ENCODE measurements at places on chromosomes 6 and 20. TPM values are rescaled to one million over a fixed set of nuclear protein-coding genes. Genes with fewer than 3 reads are reported as not detected.

- DNase-seq = no peak
These were observed 10.9 kb upstream of the SGK1 start for GRCh38 chr6:134328792-134329191.

The PLG gene
- not detected for total RNA-seq

DNA sequence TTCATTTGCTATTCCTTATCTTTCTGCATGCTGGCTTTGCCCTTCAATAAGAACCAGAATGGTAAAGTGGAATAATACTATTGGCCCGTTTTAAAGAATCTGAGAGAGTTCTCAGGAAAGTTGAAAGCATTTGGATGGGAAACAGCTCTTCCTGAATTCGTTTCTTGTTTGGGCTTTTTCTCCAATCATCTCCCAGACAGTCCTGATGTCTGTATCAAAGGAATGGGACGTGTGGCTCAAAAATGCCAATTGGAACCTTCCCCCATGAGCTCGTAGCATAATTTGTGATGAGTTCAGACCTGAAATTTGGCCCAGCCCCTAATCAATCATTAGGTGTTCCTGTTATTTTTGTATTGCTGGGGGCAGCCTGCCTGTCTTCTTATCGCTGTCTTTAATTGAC lies 75.8 kb upstream of the BACH2 start:
- DNase-seq = no peak

DNA sequence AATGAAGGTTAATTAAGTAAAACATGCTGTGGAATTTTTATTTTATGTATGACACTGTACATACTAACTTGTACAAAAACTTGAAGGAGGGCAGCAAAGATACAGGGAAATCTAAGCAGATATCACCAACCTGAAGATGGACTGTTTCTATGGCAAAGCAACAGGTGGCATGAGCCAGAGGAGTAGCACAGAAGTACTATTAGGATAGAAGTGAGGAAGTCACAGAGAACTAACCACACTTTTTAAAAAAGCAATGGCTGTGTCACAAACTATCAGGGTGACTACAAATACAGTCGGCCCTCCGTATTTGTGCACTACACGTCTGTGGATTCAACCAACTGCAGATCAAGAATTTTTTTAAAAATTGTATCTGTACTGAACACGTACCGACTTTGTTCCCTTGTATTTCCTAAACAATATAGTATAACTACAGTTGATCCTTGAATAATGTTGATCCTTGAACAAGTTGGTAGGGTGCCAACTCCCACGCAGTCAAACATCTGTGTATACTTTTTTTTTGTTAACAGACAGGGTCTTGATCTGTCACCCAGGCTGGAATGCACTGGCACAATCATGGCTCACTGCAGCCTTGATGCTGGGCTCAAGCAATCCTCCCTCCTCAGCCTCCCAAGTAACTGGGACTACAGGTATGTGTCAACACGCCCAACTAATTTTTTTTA lies 61.0 kb downstream of the NUDT3 start:
- no peak for DNase-seq

The SIM1 gene
- total RNA-seq = not detected

DNA sequence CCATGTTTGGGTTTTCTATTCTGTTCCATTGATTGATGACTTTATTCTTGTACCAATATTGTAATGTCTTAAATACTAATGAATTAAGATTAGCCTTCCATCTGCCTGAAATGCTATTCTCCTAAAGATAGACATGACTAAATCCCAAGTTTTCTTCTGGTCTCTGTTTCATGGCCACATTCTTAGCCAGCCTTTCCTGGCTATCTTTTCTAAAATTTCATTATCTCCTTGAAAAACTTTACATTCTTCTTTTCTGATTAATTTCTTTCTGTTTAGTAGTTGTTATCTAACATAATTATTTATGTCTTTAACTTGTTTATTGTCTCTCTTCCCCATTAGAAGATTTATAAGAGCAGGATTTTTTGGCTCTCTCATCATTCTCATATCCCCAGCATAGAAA lies 4.4 kb upstream of the PRIM2 start:
- DNase-seq = no peak

The DSN1 gene
- 7.8 TPM for total RNA-seq

- DNase-seq = no peak
These were observed 267.9 kb downstream of the DLL1 start for GRCh38 chr6:170022827-170023619.

GRCh38 chr6:56292505-56293181 lies 45.3 kb upstream of the COL21A1 start:
- peak; percentile 71 for DNase-seq

DNA sequence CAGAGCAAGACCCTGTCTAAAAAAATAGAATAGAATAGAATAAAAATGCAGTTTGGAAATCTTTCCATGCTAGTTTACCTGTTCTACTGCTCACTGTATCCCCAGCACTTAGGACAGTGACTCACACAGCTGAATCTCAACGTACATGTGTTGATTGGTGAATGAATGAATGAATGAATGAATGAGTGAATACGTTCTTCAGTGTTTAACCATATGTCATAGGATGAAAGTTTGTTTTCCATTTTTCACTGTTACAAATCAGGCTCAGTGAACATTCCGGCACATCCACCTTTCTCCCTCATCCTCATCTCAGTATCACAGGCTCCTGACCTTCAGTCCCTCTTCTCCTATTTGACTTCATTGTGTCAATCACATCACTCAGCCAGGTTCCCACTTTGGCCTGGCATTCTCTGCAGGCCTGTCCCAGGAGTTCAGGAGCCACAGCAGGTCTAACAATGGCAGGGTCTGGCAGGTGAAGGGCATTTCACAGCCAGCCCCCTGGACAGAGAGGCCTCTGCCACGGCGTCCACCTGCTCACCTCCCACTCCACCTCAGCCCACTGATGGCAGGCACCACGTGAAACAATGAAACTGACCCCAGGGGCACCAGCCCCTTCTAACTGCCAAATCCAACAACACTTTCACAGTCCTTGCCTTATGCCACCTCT lies 7.9 kb downstream of the ZC3H12D start:
- DNase-seq = no peak

GRCh38 chr6:154370545-154370944 lies 13.9 kb upstream of the IPCEF1 start:
- DNase-seq = peak; percentile 38

- no peak for DNase-seq
These were observed 6.0 kb downstream of the CST7 start for GRCh38 chr20:24955045-24955444.

GRCh38 chr20:25257756-25258475 lies 10.0 kb downstream of the PYGB start:
- DNase-seq = no peak

DNA sequence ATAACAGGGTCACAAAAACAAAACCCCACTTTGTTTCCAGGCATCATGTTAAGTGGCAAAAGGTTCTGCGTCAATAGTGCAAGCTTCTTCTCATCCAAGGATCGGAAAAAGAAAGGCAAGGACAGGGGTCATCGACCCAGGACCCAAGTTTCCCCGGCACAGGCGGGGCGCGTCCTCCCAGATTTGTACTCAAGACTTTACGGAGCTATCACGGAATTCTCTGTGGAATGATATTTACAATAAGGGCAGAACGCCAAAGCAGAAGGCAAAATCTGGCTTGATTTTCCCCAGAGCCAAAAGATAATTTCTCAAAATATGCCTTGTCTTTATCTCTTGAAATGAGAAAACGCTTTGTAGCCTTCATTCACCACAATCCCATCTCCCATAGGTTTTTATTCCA lies 25.5 kb downstream of the PDE10A start:
- DNase-seq = no peak

- DNase-seq = peak; percentile 31
These were observed 194.9 kb downstream of the PHACTR1 start for GRCh38 chr6:12911427-12911826.

The LIN28B gene
- not detected for total RNA-seq

GRCh38 chr6:68654134-68654533 lies 19.1 kb downstream of the ADGRB3 start:
- no peak for DNase-seq

DNA sequence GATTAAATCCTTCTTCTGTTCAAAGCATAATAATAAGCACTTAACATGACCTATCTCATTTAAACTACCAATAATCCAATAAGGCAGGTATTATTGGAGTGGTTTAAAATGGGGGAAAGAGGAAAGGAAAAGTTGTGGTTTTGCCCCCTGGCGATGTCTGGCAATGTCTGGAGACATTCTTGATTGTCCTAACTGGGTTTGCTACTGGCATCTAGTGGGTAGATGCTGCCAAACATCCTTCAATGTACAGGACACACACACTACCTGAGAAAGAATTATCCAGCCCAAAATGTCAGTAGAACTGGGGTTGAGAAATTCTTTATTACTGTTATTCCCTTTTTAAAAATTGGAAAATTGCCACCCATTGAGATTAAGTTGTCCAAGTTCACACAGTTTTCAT lies 25.2 kb upstream of the SRSF6 start:
- DNase-seq = no peak

DNA sequence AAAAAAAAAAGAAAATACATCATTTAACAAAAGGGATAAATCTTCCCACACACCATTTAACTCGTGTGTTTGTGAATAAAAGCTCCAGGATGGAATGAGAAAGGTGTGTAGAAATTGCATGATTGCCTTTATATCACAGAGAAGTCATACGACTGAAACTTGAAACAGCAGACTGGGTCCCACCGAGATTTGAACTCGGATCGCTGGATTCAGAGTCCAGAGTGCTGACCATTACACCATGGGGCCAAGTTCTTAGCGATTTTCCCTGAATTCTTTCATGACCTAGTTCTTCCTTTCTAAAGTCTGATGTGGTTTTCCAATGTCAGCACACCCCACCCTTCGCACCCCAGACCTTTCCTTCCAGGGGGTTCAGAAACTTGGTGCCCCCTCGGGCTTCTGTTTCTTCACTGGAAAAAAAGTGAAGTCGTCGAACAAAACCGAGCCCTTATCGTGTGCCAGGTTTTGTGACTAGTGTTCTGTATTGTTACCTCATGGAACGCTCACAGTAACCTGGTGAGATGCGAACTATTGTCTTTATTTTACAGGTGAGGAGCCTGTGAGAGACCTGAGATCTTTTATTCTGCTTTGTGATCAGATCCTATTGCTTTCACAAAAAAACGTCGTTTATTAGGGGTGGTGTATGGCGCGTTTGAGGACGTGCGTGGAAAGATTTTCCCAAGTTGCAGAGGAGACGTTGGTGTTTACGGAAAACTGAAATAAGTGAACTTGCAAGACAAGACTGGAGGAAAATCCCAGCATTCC lies 120.8 kb downstream of the OR2B2 start:
- DNase-seq = peak; percentile 85

The OR2B6 gene
- not detected for total RNA-seq

The NINL gene
- 1.3 TPM for total RNA-seq

DNA sequence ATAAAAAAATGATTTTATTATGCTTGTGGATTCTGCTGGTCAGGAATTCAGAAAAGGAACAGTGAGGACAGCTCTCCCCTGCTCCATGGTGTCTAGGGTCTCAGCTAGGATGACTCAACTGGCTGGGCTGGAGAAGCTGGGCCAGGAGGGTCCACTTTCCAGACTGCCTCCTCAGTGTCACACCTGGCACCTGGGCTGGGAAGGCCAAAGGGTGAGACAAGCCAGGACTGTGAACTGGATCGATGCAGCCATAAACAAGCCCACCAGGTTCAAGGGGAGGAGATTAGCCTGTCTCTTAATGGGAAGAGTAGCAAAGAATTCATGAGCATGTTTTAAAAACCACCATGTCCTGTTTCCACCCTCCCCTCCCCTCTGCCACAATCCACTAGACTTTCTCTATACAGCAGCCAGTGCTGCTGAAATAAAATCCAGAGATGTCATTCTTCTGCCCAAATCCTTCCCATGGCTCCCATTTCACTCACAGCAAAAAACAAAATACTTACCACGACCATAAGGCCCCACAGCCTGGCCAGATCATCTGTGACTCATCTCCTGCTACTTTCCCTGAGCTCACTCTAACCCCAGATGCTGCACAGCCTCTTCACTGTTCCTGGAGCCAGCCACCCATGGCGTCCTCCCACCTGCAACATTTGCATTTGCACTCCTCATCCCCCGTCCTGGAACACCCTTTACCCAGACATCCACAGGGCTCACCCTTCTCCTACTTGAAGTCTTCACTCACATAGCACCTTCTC lies 13.8 kb downstream of the SPTLC3 start:
- DNase-seq = peak; percentile 44

GRCh38 chr20:38199501-38200390 lies 34.7 kb upstream of the TGM2 start:
- DNase-seq = no peak

The COL9A1 gene
- not detected for total RNA-seq

The SEL1L2 gene
- total RNA-seq = not detected

The TAB2 gene
- 76.4 TPM for total RNA-seq

GRCh38 chr6:17653198-17653882 lies 53.2 kb downstream of the FAM8A1 start:
- DNase-seq = no peak

The SLPI gene
- 273 TPM for total RNA-seq

DNA sequence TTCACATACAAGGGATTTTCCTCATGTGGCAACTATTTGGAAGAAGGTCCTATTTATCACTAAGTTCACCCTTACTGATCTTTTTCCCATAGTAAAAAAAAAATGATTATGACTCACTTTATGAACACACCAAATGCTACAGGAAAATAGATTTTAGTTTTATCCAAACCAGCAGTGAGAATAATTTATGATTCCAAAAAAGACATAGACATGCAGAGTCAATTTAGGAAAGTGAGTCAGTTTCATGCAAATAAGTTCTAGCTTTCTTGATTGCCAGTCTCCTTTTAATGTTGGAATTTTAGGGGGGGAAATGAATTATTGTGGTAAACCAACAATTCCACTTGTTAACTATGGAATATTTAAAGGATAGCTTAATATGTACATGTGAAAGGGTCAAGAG lies 64.0 kb upstream of the RNF146 start:
- no peak for DNase-seq

DNA sequence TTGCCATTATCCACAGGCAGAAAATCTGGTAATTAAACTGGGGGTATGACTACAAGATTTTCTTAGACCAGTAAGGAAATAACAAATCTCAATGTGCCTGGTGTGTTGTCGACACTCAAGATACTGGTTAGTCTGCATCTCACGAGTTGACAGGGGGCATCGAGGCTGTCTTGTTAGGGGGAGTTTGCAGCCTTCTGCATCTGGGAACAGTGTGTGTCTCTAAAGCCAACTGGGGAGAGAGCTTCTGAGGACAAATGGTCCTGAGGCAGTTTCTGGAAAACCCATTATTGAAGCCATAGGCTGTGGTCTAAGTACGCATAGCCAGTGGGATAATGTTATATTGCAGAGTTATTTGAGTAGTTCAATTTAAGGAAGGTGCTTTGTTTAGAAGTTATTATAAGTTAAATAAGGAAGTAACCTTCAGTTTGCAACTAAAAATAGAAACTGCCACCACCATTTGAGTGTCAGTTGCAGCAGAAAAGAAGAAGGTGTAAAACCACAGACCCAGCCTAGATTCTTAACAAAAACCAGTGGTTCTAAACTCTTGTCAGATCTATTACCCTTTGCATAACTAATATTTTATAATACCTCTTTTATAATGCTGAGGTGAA lies 15.4 kb upstream of the MAPK13 start:
- no peak for DNase-seq
